Left kidney (tissue), 8 donors: ENCODE measurements at places on chromosomes 12 and 14. TPM values are rescaled to one million over a fixed set of nuclear protein-coding genes. Genes with fewer than 3 reads are reported as not detected.

DNA sequence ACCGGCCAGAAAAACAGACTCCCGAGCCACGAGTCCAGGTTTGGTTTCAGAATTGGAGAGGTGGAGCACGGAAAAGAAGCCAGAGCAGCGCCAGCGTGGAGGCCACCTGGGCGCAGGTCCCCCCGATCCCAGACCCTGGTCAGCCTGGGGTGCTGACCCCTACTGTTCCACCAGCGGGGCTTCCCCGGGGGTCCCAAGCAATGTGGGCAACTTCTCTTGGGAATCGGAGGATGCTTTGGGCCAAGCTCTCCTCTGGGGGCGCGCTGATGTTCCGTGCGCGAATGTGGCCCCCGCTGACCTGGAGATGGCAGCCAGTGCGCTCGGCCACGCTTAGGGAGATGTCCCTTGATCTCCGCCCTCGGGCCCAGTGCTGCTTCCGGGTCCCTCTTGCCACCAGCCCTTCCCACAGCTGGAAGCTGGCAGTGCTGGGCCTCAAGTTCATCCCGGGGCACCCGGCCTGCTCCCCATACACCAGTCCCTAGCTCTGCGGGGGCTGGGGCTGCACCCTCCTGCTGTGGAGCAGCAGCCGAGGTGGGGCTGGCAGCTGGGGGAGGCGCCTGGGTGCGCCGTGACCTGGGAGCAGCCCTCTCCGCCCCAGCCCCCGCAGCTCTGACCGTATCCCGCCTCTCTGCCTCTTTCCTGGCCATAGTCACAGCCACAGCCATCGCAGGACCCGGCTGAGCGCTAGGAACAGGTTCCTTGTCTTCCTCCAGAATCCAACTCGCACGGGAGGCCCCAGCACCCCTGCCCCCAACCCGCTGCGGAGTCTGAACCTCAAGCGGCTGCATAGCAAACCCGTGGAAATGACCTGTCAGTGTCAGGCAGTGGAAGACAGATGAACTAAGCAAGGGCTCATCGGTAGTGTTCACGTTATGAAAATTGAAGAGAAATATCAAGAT, 91.2 kb downstream of the RCOR1 start:
- no peak for DNase-seq

- DNase-seq: no peak
Observed at GRCh38 chr12:15289192-15289591, 33.1 kb upstream of the PTPRO start.

DNA sequence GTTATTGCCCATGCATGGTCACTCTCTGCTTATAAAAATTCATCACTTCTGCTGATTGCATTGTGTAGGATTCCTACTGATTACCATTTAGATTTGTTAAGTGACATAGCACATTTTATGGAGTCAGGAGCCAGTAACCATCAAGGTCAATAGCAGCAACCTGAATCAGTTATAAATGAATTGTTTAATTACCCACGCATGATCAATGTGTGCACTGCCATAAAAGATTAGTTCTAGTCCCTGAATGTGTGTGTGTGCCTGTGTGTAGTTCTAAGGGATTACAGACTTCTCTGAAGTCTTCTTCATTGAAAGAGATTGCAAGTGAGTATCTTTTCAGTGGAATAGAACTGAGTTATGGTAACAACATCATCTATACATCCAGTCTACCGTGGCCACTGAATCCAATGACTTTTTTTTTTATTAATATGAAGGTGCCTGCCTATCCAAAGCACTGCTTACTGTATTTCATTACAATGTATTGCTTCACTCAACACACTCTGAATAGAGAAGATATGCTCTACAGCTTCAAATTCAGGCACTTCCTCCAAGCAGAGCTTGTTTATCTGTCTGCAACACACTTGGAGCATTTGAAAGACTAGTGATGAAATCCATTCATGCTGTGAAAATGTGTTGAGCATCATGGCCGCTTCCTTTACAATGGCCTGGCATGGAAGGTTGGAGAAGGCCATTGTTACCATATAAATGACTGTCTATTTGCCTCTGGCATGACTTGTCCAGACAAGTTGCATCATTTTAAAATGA, 381.7 kb downstream of the DIO2 start:
- no peak for DNase-seq

DNA sequence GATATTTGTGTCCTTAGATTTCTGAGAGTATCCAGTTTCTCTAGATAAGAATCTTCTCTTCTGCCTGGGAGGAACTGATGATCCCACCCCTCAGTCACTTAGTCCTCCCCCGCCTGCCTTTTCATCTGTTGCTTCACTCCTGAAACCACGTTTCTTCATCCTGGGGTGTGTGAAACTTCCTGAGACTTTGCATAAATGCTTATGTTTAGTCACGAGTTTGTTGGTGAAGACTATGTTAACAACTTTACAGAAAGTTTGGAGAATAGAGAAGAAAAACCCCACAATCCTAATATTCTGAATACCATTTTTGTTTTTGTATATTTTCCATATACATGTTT, 33.2 kb downstream of the MARK3 start:
- DNase-seq: no peak

GRCh38 chr12:80232837-80233236, 133.5 kb downstream of the OTOGL start:
- DNase-seq: no peak

Gene E2F7
- polyA plus RNA-seq: 12.2 TPM

Gene GPRC5D
- 1.1 TPM for polyA plus RNA-seq

Gene ZNF605
- polyA plus RNA-seq: 36.4 TPM

Gene TBC1D30
- 5.1 TPM for polyA plus RNA-seq

Gene MAP3K9
- polyA plus RNA-seq: 5.9 TPM

Gene LUM
- polyA plus RNA-seq: 31.5 TPM

Gene OR6C68
- polyA plus RNA-seq: not detected

Gene PIWIL1
- polyA plus RNA-seq: 0.78 TPM
